ENCODE measurements at places on chromosomes 6 and 20.
A peak's percentile ranks its signal among the peaks of the same experiment; 100 is the strongest.

GRCh38 chr6:3333263-3333662 is 74.5 kb downstream of the PSMG4 start:
- no peak for DNase-seq

GRCh38 chr6:2765896-2766766 is 938 bp downstream of the WRNIP1 start:
- no peak for DNase-seq

DNA sequence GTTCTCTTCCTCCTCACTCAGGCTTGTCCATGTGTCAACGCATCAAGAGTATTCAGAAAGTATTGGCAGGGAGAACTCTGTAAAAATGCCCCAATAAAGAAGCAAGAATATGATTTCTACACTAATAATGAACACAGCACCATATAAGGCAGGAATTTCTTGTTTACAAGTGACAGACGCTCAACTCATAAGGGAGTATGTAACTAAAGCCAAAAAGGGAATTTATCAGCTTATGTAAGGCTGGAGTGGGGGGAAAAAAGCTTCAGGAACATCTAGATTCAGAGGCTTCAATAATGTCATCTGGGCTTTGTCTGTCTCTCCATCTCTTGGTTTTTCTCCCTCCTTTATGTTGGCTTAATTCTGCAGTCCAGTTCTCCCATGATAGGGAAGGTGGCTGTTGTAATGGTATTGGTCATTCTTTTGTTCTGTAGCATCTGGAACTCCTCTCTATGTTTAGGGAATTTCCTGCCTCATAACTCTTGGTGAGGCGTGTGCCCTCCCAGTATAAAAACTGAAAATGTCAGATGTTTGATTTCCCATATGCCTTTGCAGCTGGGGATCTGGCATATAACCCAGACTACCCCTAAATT is 125.1 kb upstream of the COL21A1 start:
- DNase-seq: no peak

- no peak for DNase-seq
Measured at GRCh38 chr20:4375881-4376280, 345.8 kb upstream of the PRND start.

- no peak for DNase-seq
Measured at GRCh38 chr6:67885081-67886033, 749.7 kb upstream of the ADGRB3 start.

DNA sequence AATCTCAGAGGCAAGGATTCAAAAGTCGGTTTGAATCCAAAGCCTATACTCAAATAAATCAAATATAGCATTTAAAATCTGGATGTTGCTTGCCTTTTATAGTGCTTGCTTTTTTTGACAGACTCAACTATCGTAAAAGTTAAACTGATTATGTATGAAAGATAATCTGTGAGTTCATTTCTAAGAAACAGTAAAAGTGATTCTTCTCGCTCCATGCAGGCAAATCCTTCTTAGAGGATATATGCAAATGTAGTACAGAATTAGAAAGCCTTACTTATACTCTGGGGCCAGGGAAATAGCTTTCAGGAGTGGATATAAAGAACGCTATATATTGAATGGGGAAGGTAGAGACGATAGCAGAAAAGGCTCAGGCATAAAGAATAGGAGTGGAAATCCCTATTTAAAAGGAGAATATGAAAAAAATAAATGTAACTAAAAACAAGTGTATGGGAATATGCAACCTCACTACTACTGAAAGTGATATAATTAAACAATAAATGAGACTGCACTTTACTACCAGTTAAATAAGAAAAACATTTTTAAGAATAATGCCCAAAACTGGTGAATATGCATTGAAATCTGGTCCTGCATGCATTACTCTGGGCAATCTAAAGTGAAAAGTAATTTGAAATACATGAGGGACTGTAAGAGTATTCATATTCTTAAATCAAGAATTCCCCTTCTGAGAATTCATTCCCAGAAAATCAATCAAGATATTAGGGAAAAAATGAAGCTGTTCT is 361.8 kb upstream of the PLCB4 start:
- no peak for DNase-seq

GRCh38 chr6:89547281-89547680 is 91.3 kb downstream of the LYRM2 start:
- no peak for DNase-seq

GRCh38 chr6:123053602-123054225 is 57.7 kb downstream of the CLVS2 start:
- no peak for DNase-seq

DNA sequence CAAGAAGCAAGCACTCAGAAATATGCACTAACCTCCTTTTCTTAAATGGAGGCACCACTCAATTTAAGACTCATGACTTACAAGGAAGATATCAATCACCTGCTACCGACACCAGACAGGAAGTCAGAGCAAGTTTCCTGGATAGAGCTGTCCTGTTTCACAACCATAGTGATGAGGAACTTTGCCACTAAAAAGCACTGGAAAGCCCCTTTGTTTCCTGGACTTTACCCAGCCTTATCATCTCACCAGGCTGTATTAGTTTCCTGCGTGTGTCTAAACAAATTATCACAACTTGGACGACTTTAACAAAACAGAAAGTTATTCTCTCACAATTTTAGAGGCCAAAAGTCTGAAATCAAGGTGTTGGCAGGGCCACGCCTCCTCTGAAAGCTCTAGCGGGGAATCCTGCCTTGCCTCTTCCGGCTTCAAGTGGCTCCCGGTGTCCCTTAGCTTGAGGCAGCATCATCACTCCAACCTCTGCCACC is 253.8 kb upstream of the STXBP5 start:
- DNase-seq: no peak

DNA sequence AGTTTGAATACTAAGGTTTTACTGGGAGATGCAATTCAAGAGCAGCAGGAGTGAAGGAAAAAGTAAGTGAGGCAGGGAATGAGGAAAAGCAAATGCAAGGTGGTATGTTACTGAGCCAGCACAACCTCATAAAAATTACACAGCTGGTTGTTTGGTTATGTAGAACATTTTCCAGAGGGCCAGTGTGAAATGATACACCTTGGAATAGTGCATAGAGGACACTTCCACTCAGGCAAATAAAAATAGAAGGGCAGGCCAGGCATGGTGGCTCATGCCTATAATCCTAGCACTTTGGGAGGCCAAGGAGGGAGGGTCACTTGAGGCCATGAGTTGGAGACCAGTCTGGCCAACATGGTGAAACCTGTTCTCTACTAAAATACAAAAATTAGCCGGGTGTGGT is 43.4 kb upstream of the POPDC3 start:
- DNase-seq: no peak

DNA sequence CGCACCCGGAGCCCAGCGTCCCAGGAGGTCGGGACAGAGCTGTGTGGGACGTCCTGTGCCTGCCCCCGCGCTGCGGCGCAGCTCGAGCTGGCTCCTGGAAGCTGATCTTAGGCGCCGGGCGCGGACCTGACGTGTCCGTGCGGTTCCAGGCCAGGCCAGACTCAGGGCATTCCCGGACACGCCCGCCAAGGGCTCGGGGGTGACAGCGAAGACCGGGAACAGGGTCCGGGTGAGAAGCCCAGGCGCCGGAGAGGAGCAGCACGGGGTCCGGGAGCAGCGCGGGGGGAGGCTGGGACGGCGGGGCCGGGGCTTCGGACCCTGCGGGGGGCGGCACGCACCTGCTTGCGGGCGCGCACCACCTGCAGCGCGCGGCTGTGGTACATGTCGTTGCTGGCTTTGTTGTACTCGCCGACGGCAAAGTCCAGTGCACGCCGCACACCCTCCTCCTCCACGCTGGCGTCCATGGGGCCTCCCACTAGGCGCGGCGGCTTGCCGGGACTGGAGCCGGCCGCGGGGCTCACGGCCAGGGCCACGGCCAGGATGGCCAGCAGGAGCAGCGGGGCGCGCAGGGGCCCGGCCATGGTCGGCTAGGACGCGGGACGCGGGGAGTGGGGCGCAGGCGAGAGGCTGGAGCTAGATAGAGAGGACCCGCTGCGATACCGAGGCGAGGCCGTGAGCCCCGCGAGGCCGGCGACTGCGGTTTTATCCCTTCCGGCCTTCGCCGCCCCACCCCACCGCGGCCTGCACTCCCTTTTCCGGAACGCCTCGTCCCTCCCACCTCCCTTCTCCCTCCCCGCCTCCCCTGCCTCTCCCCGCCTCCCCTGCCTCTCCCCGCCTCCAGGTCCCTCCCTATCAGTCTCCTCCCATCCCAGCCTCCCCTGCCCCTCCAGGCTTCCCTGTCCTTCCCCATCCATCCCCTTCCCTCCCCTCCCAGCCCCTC is at the start of gene CST3:
Gene CST3 (minus strand): TSS at position 674 of the 940 bp plus-strand sequence. CDS start 93 bp downstream, at position 581.
- DNase-seq: no peak

GRCh38 chr6:82712826-82713225 is 349.2 kb downstream of the TPBG start:
- no peak for DNase-seq

DNA sequence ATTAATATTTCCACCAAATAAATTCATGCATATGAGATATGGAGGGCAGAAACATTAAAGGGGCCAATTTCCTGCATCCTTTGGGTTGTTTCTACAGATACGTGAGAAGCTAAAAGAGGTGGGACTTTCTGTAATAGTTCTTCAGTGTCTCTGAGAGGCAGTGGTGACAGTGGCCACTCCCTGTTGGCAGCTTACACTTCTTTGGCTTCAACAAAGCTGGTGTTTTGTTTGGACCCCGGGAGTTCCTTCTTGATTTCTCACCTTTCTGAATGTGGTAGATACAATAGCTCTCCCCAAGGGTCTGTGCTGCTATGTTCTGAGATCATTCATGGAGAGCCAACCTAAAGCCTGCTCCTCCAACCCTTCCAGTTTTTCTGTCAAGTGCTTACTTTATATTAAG is 7.8 kb downstream of the PLCB1 start:
- DNase-seq: no peak

DNA sequence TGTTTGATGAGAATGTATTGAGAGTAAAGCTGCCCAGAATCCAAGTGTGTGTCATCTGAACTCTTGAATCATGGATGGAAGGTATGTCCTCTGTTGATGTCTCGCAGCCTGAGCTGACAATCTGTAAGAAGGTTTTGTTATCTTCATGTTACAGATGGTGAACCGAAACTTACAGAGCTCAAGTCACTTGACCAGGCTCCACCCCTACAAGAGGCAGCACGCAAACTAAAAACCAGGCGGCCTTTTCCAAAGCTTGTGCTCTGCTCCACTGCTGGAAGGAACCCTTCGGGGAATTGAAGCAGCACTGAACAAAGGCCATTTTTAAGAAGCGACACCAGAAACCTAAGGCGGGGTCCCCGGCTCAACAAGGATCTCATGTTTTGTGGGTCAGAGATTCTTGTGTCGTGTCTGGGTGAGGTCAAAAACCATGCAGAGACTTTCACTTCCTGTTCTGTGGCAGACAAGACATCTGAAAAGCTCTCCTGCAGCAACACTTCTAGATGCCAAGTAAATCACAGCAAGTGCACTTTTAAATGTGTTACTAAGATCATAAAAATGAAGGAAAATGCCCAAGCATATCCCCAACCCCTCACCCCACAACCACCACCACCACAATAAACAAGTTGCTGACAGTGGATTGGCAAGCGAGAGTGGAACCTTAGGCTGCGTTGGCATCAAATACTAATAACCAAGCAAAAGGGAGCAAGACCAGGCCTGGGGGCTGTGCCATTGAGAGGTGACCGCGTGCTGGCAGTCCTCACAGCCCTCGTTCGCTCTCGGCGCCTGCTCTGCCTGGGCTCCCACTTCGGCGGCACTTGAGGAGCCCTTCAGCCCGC is 27.3 kb downstream of the NQO2 start:
- peak; percentile 7 for DNase-seq

GRCh38 chr6:30267423-30267822 is 54.2 kb upstream of the TRIM26 start:
- DNase-seq: no peak

DNA sequence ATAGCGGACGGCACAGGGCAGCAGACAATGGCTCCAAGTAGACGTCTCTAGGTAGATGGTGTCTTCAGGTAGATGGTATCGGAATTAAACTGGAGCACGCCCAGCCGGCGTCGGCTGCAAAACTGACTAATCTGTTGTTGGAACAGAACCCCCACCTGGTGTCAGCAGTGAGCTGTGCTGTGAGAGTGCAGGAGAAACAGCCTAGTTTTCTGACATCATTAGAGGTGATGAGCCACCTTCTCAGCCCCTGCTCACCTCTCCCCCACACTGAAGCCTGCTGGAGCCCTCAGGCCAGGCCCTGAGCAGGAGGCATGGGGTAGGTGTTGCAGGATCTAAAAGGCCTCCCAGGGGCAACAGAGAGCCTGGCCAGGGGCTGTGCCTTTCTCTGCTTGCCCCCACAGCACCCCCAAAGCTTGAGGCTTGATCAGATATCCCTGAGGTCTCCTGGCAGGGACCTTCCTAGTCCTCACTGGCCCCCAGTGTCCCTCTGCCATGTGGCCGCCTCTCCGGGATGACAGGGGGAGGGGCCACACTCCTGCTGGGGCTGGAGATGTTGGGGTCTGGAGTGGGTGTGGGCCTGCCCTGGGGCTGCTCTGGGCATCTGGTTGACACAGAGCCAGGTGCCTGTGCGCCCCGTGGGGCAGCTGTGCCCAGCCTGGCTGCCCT is 6.9 kb upstream of the HELZ2 start:
- DNase-seq: peak; percentile 61

DNA sequence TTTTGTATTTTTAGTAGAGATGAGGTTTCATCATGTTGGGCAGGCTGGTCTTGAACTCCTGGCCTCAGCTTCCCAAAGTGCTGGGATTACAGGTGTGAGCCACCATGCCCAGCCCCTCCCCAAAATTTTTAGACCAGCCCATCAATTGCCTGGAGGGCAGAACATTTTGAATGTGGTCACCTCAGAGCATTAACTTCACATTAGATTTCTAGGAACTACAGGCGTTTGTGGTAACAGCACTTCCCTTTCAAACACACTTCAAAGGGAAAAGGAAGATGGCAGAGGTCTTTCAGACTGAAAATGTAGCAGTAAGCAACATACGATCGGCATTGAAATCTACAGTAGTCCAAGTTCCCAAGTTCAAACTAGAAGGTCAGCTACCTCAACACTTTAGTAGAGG is 12.3 kb upstream of the SLA2 start:
- DNase-seq: no peak

GRCh38 chr20:7226156-7226555 is 458.7 kb downstream of the BMP2 start:
- no peak for DNase-seq

DNA sequence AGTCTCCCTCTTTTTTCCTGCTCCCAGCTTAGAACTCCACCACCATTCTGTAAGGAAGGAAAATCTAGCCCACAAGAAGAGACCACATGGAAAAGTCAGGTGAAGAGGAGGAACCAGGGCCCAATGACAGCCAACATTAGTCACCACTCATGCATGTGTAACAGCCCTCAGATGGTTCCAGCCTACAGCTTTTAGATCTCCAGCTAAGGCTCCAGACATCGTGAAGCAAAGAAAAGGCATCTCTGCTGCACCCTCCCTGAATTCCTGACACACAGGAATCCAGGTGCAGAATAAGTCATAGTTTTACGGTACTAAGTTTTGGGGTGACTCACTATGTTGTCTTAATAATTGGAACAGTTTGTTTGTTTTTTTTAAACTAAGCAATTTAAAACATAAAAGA is 25.5 kb downstream of the DCDC2 start:
- DNase-seq: no peak

DNA sequence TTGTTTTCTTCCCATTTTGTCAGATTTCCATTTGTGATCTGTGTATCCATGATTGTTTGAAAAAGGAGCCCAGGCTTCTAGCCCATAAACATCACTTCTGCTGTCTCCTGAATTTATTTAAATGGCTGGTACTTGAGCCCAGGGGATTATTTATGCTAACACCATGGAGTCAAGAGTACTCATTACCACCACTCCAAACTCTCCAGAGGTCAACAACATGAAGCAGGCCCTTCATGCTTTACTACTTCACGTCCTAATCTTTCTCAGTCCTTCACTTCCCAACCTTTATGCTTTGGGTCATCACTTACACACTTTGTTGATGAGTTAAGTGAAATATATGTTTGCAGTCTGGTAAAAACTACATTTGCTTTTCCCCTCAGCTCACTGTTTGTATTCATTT is 247.8 kb downstream of the BMP2 start:
- DNase-seq: no peak
